ENCODE measurements at places on chromosomes 1 and 21.

- DNase-seq = no peak
Observed at GRCh38 chr1:181443231-181443853, 40.0 kb upstream of the CACNA1E start.

DNA sequence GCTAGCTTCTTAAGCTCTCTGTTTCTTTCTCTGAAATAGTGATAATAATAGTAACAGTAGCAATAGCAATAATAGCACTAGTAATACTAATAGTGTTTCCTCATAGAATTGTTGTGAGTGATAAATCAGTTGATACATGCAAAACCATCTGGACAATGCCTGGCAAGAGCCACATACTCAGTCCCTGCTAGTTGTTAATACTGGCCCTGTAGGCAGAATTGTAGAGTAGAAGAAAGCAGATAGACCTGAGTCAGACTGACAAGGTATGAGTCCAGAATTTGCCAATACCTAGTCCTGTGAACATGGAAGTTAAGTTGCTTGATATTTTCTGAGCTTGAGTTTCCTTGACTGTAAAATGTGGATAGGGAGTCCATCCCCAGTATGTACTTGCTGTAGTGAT lies 171.9 kb downstream of the C1orf21 start:
- DNase-seq = no peak

GRCh38 chr1:109772658-109773202 lies 9.0 kb upstream of the EPS8L3 start:
- no peak for DNase-seq

DNA sequence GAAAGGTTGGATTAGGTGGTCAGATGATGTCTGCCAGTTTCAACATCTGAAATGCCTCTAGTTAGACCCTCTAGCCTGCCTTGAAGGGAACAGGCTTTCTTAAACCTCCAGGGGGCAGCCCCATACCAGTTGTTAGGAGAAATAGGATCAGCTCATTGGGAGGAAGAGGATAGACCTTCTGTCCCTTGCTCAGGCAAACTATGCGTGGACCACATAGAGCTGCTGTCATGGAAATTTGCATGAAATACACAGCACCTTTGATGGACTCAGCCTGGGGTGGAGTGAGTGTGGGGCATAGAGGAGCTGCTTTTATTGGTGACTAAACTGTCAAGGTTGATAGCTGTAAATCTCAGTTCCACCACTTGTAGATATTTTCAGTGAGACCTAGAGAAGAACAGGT lies 38.4 kb upstream of the SPAG17 start:
- no peak for DNase-seq

DNA sequence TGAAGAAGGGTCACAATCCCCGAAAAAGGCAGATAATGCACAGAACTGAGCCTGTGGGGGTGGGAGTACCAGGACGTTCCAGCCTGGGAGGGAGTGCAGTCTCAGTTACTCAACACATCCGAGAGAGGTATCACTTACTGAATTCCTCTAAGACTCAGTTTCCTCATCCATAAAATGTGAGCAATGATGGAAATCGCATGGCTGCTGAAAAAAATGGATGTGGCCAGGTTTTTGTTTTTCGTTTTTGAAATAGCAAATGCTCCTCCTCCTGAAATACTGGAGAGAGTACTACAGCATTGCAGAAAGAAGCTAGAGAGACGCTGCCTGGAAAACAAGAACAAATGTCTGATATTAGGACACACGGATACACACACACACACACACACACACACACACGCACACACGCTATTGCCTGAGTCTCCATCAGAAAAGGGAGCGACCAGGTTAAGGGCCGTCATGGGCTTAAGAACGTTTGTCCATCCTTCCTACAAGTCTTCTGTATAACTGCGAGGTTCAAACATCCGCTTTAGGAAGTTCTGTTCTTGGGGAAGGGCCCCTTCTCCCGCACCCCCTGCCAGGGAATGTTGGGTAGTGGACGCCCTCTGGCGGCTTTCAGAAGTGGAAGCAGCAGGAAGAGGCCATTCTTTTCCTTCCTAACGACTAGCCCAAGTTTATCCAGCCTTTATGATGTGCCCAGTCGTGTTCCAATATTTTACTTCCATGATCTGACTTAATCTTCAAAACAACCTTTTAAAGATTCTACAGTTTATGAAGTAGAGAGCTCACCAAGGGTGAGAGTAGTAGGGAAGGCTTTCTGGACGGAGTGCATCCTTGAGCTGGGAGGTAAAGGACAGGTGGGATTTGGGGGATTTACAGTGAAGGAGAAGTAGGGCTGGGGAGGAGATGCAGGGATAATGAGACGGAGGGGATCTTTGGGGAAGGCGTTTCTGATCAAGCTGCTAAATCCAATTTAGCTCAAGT lies 699 bp upstream of the NES start:
- DNase-seq = no peak

All from stimulated activated CD8-positive, alpha-beta memory T cell treated with anti-CD3 and anti-CD28 coated beads, Interleukin-12 subunit alpha, Interleukin-12 subunit beta, amount 100 ng/mL, for 1 hour (primary cell).